ENCODE measurements at places on chromosomes 6 and 20. TPM values are rescaled to one million over a fixed set of nuclear protein-coding genes. Genes with fewer than 3 reads are reported as not detected.

Gene ZSCAN23
- 8.3 TPM for total RNA-seq

Gene C20orf204
- total RNA-seq = 0.52 TPM

Gene RAMACL
- 10.9 TPM for total RNA-seq

Gene XKR7
- 0.33 TPM for total RNA-seq

Gene CCDC170
- total RNA-seq = not detected

Gene PPP1R14C
- total RNA-seq = 0.26 TPM

Gene AIF1
- total RNA-seq = 7.3 TPM

Gene WFDC5
- not detected for total RNA-seq

Gene OLIG3
- total RNA-seq = not detected

DNA sequence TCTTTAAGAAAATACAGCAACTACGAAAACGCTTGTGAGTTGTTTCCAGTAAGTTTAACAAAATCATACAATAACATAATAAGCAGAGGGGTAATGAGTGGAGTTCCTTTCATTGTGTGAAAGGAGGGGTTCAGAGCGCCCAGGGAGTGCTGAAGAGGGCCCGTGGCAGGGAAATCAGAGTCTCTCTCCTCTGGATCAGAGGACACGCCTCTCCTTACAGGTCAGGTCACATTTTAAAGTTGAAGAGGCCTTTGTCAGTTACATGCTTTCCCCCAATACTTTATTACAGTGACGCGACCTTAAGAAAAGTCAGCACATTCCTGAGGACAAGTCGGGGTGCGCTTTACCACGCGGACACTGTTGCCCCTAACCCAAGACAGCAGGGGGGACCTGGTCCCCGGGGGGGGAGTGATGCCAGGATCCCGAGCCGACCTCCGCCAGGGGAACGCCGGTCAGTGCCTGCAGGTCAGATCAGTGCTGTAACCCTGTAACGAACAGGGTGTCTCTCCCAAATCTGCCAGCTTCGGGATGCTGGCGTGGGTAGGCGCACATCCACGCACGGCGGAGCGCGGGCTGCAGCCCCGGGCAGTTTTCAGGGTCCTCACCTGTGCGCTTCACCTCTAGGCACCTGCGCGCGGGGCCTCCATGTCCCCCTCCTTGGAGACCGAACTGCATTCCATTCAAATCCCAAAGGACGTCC lies 848 bp downstream of the DACT2 start:
- H3K4me1 ChIP-seq = peaks cover 16% of the 10 kb centered on the region
- no peaks in the 10 kb centered on the region for H3K27me3 ChIP-seq
- no peaks in the 10 kb centered on the region for H3K36me3 ChIP-seq
- H3K4me3 ChIP-seq = peak overlapping the region; percentile 34
- H3K27ac ChIP-seq = no peak overlapping the region
- no peak for DNase-seq

- H3K27ac ChIP-seq = no peak overlapping the region
- no peak for DNase-seq
- H3K4me1 ChIP-seq = no peaks in the 10 kb centered on the region
- no peaks in the 10 kb centered on the region for H3K27me3 ChIP-seq
- no peak overlapping the region for H3K4me3 ChIP-seq
These were observed 18.2 kb downstream of the KIF25 start for GRCh38 chr6:168015482-168016175.

GRCh38 chr6:3260296-3260695 lies 1.5 kb downstream of the PSMG4 start:
- H3K4me3 ChIP-seq = no peak overlapping the region
- no peak for DNase-seq
- H3K4me1 ChIP-seq = peaks cover 37% of the 10 kb centered on the region
- H3K27ac ChIP-seq = no peak overlapping the region
- peaks cover 6% of the 10 kb centered on the region for H3K36me3 ChIP-seq

DNA sequence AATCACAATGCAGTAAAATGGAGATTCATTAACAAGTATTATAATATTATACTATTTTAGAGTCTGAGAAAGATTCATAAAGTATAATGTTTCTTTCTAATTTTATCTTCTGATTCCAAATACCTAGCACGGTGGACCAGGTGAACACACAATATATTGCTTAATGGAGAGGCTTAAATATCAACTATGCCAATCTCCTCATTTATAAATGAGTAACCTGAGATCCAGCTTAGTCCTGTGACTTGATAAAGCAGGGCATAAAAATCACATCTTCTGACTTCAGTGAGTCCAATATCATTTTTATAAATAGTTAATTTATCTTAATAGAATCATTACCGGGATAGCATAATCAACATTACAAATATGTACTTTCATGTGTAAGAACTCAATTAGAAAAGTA lies 144.4 kb upstream of the GJE1 start:
- no peaks in the 10 kb centered on the region for H3K27me3 ChIP-seq
- H3K4me1 ChIP-seq = peaks cover 4% of the 10 kb centered on the region
- DNase-seq = no peak
- H3K4me3 ChIP-seq = no peak overlapping the region

GRCh38 chr6:50271266-50271665 lies 221.5 kb upstream of the DEFB112 start:
- H3K27ac ChIP-seq = no peak overlapping the region
- no peaks in the 10 kb centered on the region for H3K36me3 ChIP-seq
- H3K4me3 ChIP-seq = no peak overlapping the region
- no peak for DNase-seq
- H3K27me3 ChIP-seq = no peaks in the 10 kb centered on the region

DNA sequence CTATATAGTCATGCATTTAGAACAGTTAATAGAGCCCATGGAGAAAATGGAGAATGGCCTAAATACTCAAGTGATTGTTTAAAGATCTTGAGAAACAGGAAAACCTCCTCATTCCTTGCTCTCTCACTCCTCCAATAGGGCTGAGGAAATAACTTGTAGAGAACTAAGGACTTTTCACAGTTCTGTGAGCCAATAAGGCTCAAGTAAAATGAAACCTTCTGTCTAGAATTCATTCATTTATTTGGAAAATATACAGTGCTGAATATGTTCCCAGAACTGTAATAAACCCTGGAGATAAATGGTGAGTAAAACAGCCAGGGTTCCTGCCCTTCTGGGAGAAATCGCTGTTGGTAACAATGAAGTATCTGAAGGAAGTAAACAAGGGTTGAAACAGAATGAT lies 35.3 kb downstream of the ELOVL2 start:
- no peak for DNase-seq
- no peaks in the 10 kb centered on the region for H3K27me3 ChIP-seq
- H3K4me1 ChIP-seq = peaks cover 8% of the 10 kb centered on the region

DNA sequence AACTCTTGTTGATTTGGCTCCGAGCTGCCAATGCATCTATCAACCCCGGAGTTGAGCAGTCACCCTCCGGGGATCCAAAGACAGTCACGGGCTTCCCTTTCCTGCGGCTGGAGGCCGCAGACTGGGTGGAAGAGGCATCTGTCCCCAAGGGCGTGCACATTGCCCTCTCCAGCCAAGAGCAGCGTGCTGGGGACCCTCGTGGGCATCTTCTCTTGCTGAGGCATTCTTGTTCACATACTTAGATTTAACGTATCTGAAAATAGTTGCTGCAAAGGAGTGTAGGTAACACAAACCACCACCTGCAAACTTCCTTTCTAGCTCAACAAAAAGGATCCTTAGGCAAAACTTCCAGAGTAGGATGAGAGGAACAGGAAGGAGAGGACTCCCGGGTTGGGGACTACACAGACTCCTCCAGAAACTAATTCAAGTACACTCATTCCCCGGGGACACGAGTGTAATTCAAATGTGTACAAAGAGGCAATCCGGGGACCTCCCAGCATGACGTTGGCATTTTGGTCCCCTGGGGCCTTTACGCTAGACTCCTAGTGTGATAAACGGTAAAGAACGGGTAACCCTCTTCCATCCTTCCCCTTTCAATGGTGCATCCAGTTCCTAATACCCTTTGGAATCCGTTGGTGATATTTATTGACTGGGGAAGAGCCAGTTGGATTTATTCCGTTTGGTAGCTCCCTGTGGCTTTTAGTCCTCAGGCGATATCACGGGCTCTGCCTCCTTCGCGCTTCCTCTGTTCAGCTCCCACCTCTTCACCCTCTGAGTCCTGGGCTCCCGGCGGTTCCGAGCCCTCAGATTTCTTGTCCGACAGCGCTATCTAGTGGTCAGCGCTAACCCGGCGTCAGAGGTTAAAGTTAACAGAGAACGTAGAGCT lies 2.7 kb upstream of the COL12A1 start:
- peaks cover 37% of the 10 kb centered on the region for H3K27me3 ChIP-seq
- H3K4me3 ChIP-seq = no peak overlapping the region
- no peaks in the 10 kb centered on the region for H3K36me3 ChIP-seq
- no peak overlapping the region for H3K27ac ChIP-seq

DNA sequence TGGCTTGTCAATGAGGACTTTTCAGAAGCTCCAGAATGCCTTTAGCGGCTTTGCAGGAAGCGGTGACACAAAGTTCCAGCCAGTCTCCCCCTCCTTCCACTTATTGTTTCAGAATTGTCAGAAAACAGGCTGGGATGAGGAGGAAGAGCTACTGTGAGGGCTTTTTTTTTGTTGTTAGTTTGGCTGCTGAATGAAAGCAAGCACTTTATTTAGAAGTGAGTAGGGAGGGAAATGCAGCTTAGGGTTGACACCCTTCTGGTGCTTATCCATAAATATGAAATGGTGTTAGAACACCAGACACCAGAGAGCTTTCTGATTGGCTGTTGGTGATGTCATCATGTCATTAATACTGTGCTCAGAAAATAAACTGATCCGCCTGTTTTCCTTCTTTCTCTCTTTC lies 251.5 kb downstream of the SOX4 start:
- no peaks in the 10 kb centered on the region for H3K36me3 ChIP-seq
- H3K4me3 ChIP-seq = no peak overlapping the region
- no peak overlapping the region for H3K27ac ChIP-seq
- H3K27me3 ChIP-seq = no peaks in the 10 kb centered on the region
- H3K4me1 ChIP-seq = peaks cover 9% of the 10 kb centered on the region
- no peak for DNase-seq

DNA sequence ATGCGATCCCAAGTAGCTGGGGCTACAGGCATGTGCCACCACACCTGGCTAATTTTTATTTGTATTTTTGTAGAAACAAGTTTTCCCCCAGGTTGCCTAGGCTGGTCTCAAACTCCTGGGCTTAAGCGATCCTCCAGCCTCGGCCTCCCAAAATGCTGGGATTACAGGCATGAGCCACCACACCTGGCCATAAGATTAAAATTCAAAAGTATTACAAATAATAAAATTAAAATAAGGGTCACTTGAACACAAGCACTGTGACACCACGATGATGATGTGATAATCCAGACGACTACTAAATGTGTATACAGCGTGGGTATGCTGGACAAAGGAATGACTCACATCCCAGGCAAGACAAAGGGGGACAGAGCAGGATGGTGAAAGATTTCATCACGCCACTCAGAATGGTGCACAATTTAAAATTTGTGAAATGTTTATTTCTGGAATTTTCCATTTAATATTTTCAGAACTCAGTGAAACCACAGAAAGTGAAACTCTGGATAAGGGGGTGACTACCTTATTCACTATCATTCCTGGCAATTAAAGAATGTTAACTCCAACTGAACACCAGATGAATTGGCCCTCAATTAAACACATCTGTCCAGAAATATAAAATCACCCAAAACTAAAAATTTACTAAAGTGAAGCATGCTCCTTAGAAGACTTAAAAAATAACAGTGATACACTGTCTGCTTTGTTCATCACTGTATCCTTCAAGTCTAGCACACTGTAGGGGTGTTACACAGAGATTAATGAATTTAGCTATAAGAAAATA lies 13.1 kb downstream of the B4GALT5 start:
- H3K27ac ChIP-seq = no peak overlapping the region
- H3K27me3 ChIP-seq = no peaks in the 10 kb centered on the region
- DNase-seq = peak; percentile 30
- peaks cover 53% of the 10 kb centered on the region for H3K4me1 ChIP-seq
- no peaks in the 10 kb centered on the region for H3K36me3 ChIP-seq

- H3K4me3 ChIP-seq = no peak overlapping the region
- no peaks in the 10 kb centered on the region for H3K27me3 ChIP-seq
- H3K36me3 ChIP-seq = no peaks in the 10 kb centered on the region
- no peaks in the 10 kb centered on the region for H3K4me1 ChIP-seq
- no peak for DNase-seq
- H3K27ac ChIP-seq = no peak overlapping the region
These were observed 867.3 kb downstream of the KIF16B start for GRCh38 chr20:15705975-15706374.

DNA sequence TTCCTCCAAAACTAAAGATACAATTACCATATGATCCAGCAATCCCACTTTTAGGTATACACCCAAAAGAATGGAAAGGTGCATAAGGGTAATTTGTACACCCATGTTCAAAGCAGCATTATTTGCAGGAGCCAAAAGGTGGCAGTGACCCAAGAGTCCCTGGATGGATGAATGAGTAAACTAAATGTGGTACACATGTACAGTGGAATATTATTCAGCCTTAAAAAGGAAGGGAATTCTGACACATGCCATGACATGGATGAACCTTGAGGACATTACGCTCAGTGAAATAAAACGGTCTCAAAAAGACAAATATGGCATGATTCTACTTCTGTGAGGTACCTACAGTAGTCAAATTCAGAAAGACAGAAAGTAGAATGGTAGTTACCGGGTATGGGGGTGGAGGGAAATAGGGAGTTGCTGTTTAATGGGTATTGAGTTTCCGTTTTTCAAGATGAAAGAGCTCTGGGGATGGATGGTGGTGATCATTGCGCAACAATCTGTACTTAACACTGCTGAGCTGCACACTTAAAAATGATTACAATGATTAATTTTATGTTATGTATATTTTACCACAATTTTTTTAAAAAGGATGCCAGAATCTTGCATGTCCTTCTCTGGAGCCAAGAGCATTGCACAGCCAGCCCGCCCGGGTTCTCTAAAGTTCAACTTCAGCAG lies 518.9 kb upstream of the JARID2 start:
- no peaks in the 10 kb centered on the region for H3K27me3 ChIP-seq
- no peak overlapping the region for H3K27ac ChIP-seq
- H3K4me3 ChIP-seq = no peak overlapping the region
- H3K4me1 ChIP-seq = no peaks in the 10 kb centered on the region
- no peaks in the 10 kb centered on the region for H3K36me3 ChIP-seq

DNA sequence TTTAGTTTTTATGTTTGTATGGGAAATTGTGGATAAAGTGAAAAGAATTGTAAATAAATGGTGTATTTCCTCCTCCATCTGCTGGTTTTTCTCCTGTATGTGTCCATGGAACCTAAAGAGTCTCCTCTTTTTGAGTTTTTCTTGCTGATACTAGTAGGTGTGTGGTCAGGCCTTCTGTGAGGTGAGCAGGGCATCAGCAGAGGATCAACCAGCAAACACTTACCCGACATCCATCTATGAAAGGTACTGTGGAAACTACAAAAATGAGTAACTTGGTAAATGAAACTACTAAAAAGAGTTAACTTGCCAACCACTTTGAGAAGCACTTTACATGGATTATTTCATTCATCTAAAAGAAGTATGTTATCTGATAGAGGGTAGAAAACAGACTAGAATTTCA lies 20.9 kb upstream of the RNF8 start:
- no peak for DNase-seq
- no peaks in the 10 kb centered on the region for H3K4me1 ChIP-seq
- H3K27ac ChIP-seq = no peak overlapping the region

GRCh38 chr6:157980288-157981131 lies 1.2 kb upstream of the SYNJ2 start:
- H3K36me3 ChIP-seq = no peaks in the 10 kb centered on the region
- no peaks in the 10 kb centered on the region for H3K27me3 ChIP-seq
- peaks cover 41% of the 10 kb centered on the region for H3K4me1 ChIP-seq
- H3K27ac ChIP-seq = no peak overlapping the region
- no peak overlapping the region for H3K4me3 ChIP-seq

- no peaks in the 10 kb centered on the region for H3K36me3 ChIP-seq
- H3K27me3 ChIP-seq = no peaks in the 10 kb centered on the region
- no peak overlapping the region for H3K27ac ChIP-seq
These were observed 23.2 kb downstream of the KIAA1755 start for GRCh38 chr20:38237381-38237780.
